Fibroblast of villous mesenchyme (primary cell): ENCODE measurements at places on chromosomes 2 and 18. TPM values are rescaled to one million over a fixed set of nuclear protein-coding genes. Genes with fewer than 3 reads are reported as not detected.

Gene ACYP2
- 7.4 and 16.0 TPM in 2 replicates for total RNA-seq

Gene REG3G
- not detected in 2 replicates for total RNA-seq

Gene DGKD
- 10.0 and 16.0 TPM in 2 replicates for total RNA-seq

Gene GBX2
- total RNA-seq, result 1.6 TPM in 1 of 2 replicates, not detected in the other

Gene CAMKMT
- 8.7 and 9.9 TPM in 2 replicates for total RNA-seq

Gene FAM237A
- total RNA-seq, result not detected in 2 replicates

Gene TUBB6
- total RNA-seq, result 821 and 1,150 TPM in 2 replicates
